Adrenal gland (tissue), 19 donors: ENCODE measurements at places on chromosomes 7 and 10. TPM values are rescaled to one million over a fixed set of nuclear protein-coding genes. Genes with fewer than 3 reads are reported as not detected.

RELN gene
- 1.0 TPM for total RNA-seq

SLC29A3 gene
- 5.2 TPM for total RNA-seq

DNA sequence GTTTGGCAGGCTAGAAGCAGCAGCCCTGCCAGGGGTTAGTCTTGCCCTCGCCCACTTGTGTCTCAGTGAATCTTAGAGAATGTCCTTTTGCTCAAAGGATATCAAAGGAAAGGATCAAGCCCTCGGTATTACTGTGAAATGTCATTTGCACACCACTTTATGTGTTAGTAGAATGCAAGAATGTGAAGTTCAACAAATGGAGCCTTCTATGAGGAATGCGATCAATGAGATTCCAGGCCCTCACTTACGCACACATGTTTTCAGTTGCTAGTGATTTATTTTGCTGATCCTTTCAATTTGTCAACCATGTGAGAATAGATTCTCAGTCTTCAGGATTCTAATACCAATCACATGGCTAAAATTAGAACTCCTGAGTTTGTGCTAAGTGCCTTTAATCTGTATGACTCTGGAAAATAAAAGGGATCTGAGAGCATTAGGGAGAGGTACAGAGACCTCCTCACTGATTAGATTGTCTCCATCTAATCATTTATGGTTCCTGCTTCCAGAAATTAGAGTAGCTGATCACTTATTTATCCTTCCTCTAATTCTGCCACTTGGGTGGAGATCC lies 123.0 kb upstream of the SP4 start:
- no peak for DNase-seq

RPEL1 gene
- total RNA-seq: not detected

DNA sequence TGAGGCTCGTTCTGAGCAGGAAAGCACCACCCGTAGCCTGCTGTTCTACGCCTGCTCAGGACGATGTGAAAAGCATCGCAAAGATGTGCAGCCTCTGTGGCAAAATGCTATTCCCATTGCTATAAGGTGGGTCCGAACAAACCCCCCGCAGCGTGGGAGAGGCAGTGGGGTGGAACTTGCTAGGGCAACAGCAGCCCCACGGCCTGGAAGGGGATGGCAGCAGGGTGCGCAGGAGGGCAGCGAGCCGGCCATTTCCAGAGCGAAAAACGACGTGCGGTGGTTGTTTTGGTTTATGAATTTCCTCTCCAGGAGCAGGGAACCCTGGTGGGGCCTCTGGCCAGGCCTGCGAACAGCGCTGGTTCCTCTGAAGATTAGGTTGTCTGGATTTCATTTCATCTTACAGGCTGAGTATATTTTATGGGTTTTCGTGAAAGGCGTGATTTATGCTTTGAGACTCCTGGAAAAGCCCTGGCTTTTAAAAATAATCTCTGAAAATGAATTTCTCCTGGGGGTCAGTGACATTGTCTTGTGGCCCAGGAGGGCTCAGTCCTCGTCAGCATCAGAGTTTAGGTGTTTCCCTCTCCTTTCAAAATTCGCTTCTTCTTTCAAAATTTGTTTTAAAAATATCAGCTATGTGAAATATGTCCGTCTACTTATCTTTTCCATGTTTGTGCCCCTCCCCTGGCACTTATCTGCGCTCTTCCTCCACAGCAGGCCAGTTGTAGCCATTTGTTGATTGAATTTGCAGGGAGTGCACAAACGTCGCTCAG lies 42.3 kb upstream of the UBE3C start:
- no peak for DNase-seq

DNA sequence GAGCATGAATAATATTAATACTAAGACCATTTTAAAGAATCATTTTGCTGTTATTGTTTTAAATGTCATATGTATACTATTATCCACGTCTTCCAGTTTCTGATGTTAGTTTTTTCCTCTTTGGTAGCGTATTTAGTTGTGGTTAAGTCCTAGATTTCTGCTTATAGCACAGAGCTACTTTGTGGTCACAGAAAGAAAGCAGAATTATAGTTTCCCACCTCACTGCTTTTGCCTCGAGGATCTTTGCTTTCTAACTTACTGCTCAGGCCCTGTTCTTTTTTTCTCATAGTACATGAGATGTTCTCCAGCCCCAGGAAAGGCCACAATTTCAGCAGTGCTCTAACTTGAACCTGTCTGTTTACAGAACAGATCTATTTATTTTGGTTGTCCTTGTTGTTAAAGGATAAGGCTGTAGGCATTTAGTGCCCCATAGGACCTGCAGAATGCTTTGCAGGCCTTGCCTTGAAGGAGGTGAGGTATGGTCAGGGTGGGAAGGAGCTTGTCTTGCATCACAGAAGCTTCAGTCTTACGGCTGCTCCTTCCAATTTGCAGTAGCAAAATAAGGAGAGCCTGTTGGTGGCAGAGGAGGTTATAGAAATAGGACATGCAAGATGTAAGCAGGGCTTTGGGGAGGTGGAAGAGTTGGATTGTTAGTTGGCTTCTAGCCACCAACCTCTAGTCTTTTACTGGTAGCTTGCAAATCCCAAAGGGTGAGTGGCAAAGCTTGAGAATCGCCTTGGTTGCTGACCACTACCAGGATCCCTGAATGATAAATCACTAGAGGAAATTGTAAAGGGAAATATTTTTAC lies 129.1 kb downstream of the LRRC4 start:
- no peak for DNase-seq

DNA sequence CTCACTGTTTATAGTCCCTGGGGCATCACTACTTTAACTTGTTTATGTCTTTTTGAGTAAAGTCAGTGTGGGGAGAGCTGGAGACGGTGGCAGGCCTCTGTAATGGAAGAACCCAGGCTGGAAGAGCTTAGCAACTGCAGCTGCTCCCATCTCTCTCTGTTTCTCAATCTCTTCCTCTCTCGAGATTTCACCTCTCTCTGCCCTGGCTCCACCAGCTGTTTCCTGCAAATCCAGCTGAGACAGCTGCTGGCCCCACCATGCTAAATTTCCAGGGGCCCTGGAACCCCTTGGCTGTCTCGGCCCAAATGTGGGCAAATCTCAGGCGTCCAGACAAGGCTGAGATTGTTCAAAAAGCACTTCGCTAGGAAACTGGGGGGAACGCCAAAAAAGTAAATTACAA lies 25.8 kb upstream of the SLF2 start:
- DNase-seq: no peak

GNGT1 gene
- not detected for total RNA-seq

GRCh38 chr7:120774481-120774880 lies 83.5 kb downstream of the TSPAN12 start:
- DNase-seq: no peak

DNA sequence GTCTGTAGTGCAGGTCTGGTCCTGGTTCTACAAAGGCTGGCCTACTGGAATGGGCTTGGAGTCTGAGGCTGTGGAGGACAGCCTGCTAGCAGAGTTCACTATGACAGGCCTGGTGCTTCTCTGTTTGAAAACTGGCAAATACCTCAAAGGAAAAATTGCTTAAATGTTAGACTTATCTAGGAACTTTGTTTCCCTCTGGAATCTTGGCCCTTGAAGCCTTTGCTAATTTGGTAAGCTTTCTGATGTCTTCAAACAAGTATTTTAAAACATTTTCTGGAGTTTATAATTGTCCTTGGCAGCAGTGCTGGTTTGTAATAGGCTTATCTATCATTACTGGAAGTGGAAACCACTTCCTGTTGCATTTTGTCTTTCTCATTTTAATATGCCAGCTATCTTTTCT lies 139.7 kb downstream of the TMEM26 start:
- DNase-seq: no peak

DNA sequence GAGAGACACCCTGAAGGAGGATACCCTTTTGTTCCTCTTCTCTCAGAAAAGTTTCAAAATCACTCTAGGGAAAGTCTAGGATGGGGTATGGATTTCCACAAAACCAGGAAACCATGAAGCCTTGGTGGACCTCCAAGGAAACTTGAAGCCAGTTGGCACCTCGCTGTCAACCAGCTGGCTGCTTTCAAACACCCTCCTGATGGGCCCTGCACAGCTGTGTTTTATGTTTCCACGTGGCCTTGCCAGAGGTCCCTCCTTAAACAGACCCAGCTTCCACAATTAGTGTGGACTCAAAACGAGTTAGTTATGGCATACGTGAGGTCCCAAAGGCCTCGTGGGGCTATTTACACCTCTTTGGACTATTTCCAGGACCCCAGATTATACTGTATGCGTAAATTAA lies 5.9 kb downstream of the PPP1R3A start:
- DNase-seq: no peak

ANXA8 gene
- not detected for total RNA-seq

ADARB2 gene
- 1.9 TPM for total RNA-seq

MDH2 gene
- total RNA-seq: 164 TPM

FBXL13 gene
- total RNA-seq: 1.9 TPM

ASZ1 gene
- not detected for total RNA-seq

- no peak for DNase-seq
These were observed 65.6 kb downstream of the LOXL4 start for GRCh38 chr10:98202378-98202777.

DNA sequence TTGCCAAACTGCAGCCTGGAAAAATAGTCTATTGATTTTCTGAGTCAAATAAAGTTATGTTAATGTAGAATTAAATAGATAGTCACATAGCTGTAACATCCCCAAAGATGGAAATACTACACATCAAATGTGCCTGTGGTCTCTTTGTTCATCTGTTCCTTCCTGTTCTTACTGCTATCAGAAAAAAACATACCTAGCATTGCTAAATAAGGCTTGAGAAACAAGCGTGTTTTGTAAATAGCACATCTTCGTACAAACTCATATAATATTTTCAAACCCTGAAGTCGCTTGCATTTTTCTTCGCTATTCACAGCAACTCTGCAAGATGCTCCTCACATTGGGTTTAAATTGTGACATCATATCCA lies 116.1 kb downstream of the KLF6 start:
- DNase-seq: no peak

SLC26A3 gene
- total RNA-seq: not detected

DNA sequence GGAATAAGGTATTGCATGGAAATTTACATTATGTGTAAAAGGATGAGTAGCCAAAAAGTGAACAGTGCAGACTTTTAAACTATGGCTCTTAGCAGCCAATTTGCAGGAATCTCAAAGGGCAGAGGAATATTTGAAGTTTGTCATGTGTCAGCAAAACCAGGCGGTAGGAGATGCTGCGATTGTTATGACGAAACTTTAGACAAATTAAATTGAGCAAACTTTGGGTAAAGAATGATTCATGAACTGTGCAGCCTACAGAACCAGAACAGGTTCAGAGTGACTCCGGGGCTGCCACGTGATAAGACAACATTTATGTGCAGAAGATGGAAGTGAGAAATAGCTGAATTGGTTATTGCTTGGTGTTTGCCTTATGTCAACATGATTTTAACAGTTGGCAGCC lies 39.2 kb upstream of the CCDC6 start:
- DNase-seq: no peak

BBS9 gene
- 28.8 TPM for total RNA-seq

VENTX gene
- 2.0 TPM for total RNA-seq

CPN1 gene
- total RNA-seq: not detected

DNA sequence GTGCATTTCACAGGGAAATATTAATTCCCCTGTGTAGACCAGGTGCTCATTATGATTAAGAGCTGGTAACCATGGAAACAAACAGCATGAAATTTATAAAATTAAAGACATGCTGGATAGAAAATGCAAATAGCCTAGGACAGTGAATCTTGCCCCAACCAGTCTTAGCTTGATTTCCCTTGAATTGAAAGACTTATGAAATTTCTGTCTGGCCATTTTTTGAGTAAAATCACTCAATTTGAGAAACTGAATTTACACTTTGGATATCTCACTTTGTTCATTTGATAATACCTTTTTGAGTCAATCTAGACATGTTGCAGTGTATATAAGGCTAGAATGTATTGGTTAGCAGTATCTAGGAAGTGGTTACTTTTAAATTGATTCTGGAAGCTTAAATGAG lies 4.4 kb upstream of the SMIM30 start:
- no peak for DNase-seq

DNA sequence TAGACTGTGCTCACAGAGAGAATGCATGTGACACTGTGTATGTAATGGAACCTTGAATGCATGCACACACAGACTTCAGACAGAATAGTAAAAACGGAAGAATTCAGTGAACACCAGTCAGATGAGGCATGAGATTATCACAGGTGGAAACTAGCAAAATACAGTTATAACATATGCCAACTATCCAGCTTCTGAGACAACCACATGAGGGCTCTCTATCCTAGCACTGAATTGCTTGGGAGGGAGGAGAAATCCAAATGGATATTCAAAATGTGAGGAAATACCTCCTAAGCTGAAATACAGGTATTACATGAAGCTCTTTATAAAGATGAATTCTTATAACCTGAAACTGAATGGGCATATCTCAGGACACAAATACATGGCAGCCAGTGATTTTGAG lies 30.6 kb downstream of the GARS1 start:
- DNase-seq: no peak

NUP42 gene
- total RNA-seq: 32.6 TPM

TDRD1 gene
- 0.28 TPM for total RNA-seq

DNA sequence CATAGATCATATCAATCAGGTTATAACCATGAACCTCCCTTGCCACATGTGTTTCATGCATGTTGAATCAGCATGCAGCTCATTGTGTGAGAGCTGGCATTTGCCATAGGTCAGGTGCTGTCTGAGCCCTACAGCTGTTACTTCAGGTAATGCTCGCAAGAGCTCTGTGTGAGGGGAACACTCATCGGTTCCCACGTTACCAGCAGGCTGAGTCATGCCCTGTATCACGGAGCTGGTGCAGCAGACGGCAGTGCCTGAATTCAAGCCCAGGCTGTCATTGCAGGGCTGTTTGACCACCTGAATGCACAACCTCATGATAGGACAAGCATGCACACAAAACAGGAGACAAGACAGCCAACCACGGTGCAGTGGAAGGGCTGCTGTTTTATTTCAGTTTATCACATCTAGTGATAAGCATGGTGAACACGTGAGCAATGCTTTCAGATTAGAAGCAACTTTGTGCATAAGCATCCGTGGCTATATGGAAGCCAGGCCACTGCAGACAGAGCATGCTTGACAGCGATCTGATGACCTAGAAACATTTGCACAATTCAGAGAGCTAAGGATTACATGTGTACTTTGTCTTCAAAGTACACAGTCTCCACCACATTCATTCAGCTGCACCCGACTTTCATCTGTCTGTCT lies 56.4 kb upstream of the PFKP start:
- DNase-seq: no peak

DNA sequence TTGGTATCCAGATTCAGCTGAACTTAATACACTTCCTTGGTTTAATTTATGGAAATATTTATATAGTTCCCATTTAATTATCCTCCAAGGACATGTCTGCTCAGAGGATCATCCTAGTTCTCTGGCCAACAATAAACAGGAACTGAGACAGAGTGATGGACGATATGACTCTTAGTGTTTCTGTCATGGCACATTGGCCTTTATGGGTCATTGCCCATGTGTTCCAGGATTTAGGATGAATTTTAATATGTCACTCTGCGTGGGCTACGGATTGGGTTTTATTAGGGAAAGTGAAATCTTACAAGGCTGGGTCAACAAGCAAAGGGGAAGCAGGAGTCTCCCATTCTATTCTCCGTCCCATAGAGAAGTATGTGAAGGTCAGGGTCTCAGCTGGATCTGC lies 18.8 kb upstream of the TNPO3 start:
- DNase-seq: no peak
